Amygdala (tissue), 56 donors: ENCODE measurements at places on chromosomes 13 and 19.

- DNase-seq = no peak
These were observed 248.0 kb downstream of the KCTD12 start for GRCh38 chr13:76638181-76638580.

DNA sequence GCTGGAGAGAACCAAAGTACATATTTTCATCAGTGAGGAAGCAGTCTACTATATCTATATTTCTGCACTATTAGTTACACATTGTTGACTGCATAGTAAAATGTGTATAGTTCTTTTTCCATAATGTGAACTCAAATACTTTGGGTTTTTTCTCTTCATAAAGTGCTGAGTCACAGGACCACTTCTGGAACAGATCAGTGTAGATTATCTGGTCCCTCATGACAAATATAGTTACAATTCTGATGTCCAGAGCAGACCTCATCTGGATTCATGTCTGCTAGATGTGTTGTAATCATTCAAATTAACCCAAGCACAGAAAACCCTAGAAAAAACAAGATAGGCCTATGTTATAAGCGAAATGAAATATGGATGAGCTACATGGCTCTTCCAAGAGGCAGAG, 171.4 kb downstream of the SUCLA2 start:
- no peak for DNase-seq

GRCh38 chr19:18274781-18275356, 617 bp upstream of the IQCN start:
- DNase-seq = peak; percentile 65

DNA sequence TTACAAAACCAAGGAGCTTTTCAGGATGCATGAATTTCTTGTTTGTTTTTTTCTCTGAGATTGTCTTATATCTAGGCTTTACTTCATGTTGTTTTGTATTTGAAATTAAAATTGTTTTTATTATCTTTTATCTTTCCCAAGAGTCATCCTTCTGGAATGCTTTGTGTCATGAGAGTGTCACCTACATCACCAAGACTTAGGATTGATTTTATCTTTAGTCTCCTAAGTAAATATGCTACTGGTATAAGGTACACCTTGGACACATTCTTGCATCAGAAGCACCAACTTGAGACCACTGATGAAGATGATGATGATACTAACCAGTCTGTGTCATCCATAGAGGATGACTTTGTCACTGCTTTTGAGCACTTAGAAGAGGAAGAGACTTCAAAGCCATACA, 26.4 kb downstream of the AKAP11 start:
- no peak for DNase-seq

DNA sequence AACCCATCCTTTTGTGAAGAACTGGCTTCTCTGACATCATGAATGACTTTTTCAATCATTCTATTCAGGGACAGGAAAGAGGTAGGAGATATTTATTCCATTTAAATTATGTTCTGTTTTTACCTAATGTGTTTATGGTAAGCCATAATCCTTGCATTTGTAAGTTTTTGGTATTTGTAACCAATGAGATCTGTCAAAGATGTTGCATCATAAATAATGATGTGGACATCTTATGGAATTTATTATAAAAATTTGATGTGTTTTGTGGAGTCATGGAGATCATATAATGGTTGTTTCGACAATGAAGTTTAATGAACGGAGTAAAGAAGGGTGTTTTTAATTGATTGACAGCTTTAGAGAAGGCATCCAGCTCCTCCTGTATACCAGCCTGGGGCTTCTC, 67.6 kb downstream of the LMO7 start:
- DNase-seq = no peak

DNA sequence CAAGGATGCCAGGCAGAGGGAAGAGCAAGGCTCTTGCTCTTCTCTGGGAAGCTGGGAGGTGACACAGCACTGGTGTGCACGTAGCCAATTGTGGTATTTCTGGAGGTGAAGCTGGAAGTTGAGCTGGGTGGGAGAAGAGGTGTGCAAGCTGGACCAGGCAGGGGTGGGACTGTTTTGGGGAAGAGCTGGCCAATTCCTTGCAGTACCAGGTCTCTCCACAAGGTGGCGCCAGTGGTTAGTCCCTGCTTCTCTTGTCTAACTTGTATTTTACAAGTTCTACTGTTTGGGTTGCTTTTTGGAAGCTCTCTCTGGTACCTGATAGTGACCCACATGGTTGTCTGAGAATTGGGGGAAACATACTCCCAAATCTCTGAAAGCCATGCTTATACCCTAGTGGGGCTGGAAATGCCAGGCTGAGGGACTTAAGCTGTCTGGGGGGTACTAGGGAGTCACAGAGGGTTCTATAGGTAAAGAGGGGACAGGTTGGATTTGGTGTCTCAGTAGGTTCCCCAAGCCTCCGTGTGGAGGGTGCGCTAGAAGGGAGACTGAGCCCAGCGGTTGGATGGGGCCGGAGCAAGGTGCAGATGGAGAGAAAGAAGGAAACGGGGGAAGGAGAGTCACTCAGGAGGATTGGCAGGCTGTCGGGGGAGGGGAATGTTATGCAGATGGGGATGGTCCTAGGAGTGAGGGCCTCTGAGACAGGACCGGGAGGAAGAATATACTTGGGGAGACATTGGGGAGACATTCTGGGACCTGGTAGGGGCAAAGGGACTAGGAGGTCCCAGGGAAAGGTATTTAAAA, 3.0 kb downstream of the HPN start:
- peak; percentile 20 for DNase-seq

DNA sequence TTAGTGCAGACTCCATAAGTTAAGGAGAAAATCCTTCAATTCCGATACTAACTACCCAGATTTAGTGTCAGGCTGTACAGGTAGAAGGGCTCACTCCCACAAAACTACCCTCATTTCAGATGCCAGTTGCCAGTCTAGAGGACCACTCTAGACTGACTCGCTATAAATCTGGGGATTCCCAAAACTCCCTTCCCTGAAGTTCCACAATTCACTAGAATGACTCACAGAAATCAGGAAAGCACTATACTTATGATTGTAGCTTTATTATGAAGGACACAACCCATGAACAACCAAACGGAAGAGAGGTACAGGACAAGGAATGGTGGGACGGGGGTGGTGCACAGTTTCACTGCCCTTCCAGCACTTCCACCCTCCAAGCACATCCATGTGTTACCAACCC, 321.2 kb downstream of the DIAPH3 start:
- DNase-seq = no peak

GRCh38 chr13:43268632-43269031, 245.2 kb downstream of the DNAJC15 start:
- no peak for DNase-seq

GRCh38 chr13:79541426-79542049, 60.6 kb downstream of the NDFIP2 start:
- DNase-seq = no peak

DNA sequence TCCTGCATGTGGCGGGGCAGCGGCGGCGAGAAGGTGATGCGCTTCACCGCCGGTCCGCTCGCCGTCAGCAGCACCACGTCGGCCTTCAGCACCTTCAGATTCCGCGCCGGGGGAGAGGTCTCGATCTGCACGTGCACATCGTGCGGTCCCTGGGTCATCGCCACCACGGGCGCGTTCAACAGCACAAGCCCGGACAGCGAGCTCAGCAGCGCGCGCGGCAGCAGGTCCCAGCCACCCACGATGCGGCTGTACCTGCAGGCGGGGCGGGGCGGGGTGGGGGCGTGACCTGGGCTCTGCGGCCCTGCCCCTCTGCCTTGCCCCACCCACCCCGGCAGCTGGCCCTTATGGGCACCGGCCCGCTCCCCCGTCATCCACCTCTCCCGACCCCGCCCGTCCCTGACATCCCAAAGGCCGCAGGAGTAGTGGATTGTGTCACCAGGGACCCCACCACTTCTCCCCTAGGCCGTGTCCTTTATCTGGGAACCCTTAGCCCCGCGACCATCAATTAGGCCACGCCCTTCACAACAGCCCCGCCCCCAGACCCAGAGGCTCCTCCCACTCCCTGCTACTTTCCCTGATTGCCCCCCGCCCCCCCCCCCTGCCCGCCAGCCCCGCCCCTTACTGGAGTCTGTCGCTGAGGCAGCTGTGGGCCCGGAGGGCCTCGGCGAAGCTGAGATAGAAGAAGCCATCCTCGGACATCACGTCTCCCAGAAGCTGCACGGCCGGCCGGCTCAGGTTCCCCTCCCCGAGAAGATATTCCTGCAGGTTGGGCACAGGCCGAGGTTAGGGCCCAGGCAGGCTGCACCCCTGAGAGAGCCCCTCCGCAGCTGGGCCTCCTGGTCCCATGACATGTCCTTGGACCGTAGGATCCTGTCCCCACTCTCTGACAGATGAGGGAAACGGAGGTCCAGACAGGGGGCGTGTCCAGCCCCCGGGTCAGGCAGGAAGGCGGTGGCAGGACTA, 6.1 kb downstream of the IL4I1 start:
- DNase-seq = no peak

DNA sequence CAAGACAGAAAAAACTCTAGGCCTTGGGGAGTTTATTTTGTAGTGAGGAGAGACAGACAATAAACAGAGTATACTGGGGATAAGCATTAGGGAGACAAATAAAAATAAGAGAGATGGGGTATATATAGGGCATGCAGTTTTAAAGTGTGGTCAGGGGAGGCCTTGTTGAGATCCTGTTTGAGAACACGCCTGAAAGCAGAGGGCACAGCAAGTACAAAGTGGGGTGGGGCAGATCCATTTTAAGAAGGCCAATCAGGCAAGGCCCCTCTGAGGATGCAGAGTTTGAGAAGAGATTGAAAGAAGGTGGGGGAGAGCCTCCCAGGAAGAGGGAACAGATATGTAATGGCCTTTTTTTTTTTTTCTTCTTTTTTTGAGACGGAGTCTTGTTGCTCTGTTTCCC, 2.1 kb downstream of the PPP2R1A start:
- DNase-seq = no peak
